ENCODE measurements at places on chromosomes 4 and X. TPM values are rescaled to one million over a fixed set of nuclear protein-coding genes. Genes with fewer than 3 reads are reported as not detected.

DNA sequence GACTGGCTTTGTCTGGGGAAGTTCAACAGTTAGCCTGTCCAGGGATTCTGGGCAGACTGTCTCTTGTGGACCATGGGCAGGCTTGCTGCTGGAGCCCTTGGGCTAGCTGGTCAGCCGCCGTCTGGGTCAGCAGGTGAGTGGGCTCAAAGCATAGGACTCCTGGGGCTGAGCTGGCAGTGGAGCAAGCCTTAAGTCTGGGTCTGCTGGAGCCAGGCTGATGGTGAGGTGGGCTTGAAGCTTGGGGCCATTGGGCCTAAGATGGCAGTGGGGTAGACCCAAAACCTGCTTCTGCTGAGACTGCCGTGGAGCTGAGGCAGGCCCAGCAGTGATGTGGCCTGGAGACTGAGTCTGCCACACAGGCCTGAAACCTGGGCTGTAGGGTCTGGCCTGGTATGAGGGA, 645.1 kb downstream of the RAPGEF2 start:
- DNase-seq = no peak

GRCh38 chr4:139934708-139935195, 219.2 kb downstream of the MAML3 start:
- DNase-seq = no peak

GRCh38 chr4:40576651-40577480, 52.8 kb downstream of the RBM47 start:
- DNase-seq = peak; percentile 93

Gene RHOH
- 0.17 TPM for polyA plus RNA-seq

GRCh38 chr4:118158763-118159375, 124.6 kb downstream of the NDST3 start:
- no peak for DNase-seq

Gene OTC
- not detected for polyA plus RNA-seq

Gene GAGE13
- polyA plus RNA-seq = not detected
